NCI-H1417 treated with DMSO at 0.1 percent for 48 hours (cell line): ENCODE measurements at places on chromosomes 4 and X.

GRCh38 chr4:75848891-75849290 is 53.4 kb downstream of the PPEF2 start:
- no peak for DNase-seq

DNA sequence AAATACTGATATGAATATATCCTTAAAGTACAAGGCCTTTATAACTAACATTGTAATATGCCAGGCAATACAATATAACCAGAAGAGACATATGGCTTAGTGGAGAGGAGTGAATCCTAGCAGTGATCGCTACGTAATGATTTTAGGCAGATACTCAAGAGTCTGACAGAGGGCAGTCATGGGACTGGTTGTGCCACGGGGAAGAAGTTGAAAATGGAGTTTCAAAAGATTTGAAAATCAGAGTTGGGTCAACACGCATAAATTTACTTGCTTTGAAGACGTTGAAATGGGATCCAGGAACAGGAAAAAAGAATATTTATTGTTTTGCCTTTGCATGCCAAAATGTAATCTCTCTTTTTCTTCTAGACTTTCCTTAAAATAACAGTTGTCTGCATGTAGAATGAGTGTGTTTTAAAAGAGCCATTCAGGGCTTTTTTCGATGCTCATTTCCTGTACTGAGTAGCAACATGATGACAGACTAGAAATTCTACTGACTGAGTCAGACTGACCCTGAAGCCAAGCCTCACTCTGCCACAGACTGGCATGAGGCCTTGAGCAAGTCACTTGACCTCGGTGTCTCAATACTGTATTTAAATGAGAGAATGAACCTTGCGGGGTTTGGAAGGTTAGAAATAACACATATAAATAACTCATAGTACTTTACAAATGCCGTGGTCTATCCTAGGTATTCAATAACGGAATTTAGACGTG is 8.1 kb upstream of the SMS start:
- DNase-seq = no peak

DNA sequence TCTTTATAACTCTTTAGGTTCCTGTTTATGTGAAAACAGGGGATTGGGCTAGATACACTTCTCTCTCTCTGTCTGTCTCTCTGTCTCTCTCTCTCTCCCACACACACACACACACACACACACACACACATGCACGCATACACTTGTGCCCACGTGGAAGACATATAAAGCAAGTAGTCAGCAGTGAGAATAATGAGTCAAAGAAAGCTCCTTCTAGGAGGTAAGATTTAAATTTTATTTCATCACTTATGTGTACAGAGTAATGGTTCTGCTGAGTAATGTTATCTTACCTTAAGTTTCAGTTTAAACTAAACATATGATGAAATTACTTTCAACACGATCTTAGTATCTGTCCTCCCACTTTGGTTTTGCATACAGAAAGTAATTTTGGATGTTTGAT is 243.0 kb upstream of the TEX13A start:
- DNase-seq = no peak

GRCh38 chrX:118211891-118212816 is 95.5 kb upstream of the KLHL13 start:
- no peak for DNase-seq

- no peak for DNase-seq
Measured at GRCh38 chrX:103831803-103832544, at the start of gene RAB9B. Gene RAB9B, minus strand, starts transcription at chrX:103832257. Its CDS starts 6,473 bp downstream, at chrX:103825784.

GRCh38 chr4:14539246-14539645 is 463.0 kb upstream of the CPEB2 start:
- no peak for DNase-seq

DNA sequence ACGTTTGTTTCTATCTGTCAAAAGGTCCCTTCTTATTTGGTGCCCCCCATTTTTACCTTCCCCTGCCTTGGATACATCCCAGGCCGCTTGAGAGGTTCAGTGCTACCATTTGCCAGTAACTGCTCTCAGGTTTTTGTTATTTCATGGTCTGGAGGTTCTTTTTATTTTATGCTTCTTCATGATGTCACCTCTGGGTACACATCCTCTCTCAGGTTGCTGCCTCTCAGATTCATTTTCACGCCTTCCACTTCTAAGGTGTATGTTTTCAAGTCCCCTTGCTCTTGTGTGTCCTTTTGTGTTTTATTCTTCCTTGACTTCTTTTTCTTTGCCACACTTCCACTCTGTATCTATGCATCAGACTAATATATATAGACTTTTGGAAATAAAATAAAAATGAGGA is 640.1 kb upstream of the AADAT start:
- no peak for DNase-seq

GRCh38 chr4:158995965-158996364 is 106.9 kb upstream of the RAPGEF2 start:
- no peak for DNase-seq
